ENCODE measurements at places on chromosomes 6 and 20.

GRCh38 chr6:12621754-12622153 lies 94.8 kb upstream of the PHACTR1 start:
- DNase-seq: no peak

GRCh38 chr6:46376562-46377061 lies 114.6 kb downstream of the RCAN2 start:
- no peak for DNase-seq

DNA sequence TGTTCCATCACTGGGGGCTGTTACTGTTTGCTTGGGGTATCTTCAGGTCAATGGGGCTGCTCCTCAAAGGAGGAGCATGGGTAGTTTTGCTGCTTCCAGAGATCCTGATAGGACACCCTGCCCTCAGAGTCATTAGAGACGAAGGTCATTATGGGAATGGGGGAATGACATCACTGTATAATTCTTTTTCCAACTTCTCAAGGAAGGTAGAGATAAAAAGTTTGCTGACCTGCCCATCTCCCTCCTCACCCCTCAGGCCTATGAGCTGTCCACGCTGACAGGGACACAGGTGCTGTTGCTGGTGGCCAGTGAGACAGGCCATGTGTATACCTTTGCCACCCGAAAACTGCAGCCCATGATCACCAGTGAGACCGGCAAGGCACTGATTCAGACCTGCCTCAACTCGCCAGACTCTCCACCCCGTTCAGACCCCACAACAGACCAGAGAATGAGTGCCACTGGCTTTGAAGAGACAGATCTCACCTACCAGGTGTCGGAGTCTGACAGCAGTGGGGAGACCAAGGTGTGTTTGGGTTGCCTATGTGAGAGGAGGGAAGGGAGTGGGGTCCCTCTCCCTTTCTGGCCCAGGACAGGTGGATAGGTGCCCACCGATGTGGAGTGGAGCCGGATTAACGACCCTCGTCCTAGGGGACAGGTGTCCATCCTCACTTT lies 2.7 kb downstream of the SRF start:
- no peak for DNase-seq

- DNase-seq: no peak
Measured at GRCh38 chr6:140316966-140317365, 942.5 kb upstream of the CITED2 start.

DNA sequence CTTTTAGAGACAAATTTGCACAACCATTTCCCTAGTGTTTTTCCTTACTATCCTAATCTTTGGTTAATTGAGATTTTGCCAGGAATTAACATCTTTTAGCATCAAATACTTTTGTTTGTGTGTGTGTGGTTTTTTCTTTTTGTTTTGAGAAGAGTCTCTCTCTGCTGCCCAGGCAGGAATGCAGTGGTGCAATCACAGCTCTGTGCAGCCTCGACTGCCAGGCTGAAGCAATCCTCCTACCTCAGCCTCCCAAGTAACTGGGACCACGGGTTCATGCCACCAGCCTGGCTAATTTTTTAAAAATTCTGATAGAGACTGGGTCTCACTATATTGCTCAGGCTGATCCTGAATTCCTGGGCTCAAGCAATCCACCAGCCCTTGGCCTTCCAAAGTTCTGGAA lies 28.5 kb downstream of the BAK1 start:
- DNase-seq: no peak

- no peak for DNase-seq
Measured at GRCh38 chr6:121901432-121901831, 466.0 kb downstream of the GJA1 start.

- DNase-seq: no peak
Measured at GRCh38 chr6:168133168-168133561, 54.2 kb upstream of the FRMD1 start.

DNA sequence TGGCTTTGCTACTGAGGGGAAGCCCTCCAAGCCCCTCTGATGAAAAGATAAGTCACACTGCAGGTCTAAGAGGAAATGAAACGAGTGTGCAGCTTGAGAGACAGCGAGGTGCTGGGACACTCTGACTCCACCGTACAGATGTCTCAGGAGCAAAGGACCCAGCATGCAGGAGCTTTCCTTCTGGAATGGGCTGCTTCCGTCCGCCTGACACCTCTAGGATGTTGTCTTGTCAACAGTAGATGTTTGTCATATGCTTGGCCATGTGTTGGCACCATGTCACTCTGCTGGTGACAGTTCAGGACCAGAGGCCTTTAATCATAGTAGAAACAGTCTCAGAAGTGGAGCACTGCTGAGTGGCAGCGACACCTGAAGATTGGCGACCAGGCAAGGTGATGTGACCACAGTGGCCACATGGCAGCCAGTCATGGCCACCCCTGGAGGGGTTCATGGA lies 46.7 kb downstream of the SLC24A3 start:
- no peak for DNase-seq

GRCh38 chr20:5835871-5836270 lies 85.7 kb downstream of the SHLD1 start:
- DNase-seq: no peak

DNA sequence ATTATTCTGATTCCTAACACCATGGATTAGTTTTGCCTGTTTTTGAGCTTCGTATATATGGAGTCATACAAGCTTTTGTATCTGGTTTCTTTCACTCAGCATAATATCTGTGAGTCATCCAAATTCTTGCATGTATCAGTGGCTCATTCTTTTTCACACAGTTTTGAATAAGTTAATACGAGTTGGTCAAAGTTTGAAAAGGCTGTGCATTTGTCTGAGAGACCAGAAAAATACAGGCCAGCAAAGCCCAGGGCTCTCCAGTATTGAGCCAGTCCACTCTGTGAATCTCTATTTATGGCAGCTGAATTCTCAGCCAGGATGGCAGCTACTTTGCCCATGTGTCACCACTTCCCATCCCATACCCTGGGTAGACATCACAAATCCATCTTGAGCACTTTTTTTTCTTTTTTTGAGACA lies 7.2 kb upstream of the CHMP4B start:
- DNase-seq: no peak

- DNase-seq: no peak
Measured at GRCh38 chr6:160378882-160379281, 30.7 kb downstream of the SLC22A3 start.

GRCh38 chr6:148868314-148868713 lies 121.5 kb downstream of the UST start:
- peak; percentile 36 for DNase-seq

DNA sequence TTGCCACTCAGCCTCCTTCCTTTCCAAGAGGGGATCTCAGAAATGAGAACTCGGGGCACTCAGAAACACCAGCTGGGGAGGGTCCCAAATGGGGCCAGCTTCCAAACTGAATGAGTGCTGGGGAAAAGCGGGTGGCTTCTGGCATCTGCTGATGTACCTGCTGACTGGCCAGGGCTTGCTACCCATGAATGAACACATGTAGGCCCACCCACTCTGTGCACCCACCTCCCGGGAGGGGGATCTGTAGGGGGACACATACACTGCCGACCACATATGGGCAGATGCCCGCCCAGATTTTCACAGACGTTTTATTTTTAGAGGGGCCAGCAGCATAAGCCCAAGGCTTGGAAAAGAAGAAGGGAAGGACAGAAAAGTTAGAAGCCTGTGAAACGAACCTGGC lies 231.9 kb upstream of the RNF24 start:
- no peak for DNase-seq

DNA sequence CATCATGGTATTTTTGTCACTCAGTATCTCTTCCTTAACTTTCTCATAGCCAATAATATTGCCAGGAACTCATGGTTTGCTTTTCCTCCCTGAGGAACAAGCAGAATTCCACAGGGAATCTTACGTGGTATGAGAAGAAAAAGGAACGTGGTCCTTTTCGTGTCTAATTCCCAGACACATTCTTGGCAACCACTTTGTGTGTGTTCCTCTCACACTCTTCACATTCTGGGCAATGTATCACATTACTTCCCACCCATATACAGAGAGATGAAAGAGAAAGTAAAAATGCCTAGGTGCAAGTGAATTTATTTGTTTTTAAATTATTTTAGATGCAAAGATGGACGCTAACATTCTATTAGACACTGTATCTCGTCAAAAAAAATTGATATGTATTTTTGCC lies 102.7 kb downstream of the PTPRK start:
- no peak for DNase-seq

DNA sequence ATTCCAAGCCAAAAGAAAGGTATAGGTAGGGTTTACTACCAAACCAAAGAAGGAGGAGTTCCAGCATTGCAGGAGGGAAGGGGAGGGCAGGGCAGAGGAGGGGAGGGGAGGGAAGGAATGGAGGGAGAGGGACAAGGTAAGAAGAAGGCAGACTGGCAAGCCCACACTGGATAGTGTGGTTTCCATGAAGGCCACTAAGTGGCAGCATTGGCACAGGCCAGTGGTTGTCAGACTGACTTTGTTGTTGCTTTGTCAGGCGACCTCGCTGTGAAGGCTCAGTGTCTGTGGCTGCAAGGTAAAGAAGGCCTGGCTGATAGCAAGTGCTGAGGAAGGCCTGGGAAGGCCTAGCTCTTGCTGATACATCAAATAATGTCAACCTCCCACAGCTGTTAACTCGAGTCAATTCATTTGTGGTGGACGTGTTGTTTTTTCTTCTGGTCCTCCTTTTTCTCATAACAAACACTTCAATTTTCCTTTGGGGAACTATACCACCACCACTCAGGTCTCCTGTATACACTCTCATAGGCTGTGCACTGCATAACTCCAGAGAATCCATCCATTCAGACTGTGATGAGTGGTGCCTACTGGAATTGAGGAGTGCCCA lies 7.7 kb upstream of the ZNF334 start:
- DNase-seq: peak; percentile 77

- no peak for DNase-seq
Measured at GRCh38 chr6:115287467-115287866, 773.2 kb downstream of the FRK start.

DNA sequence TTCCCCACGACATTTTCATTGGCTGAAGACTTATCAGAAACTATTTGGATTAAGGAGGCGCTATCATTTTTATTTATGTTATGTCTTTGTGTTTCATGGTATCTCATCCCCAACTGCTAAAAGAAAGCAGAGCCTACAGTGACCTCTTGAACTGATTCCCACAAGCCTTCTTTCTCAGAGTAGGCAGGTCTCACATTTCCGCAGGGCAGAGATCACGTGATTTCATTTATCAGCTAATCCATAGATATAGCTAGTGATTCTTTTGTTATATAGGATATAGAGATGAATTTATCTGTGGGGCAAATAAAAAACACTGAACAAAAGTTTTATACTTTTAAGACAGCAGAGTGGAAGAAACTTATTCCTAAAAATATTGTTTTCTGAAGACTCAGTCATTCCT lies 25.0 kb upstream of the POPDC3 start:
- no peak for DNase-seq

DNA sequence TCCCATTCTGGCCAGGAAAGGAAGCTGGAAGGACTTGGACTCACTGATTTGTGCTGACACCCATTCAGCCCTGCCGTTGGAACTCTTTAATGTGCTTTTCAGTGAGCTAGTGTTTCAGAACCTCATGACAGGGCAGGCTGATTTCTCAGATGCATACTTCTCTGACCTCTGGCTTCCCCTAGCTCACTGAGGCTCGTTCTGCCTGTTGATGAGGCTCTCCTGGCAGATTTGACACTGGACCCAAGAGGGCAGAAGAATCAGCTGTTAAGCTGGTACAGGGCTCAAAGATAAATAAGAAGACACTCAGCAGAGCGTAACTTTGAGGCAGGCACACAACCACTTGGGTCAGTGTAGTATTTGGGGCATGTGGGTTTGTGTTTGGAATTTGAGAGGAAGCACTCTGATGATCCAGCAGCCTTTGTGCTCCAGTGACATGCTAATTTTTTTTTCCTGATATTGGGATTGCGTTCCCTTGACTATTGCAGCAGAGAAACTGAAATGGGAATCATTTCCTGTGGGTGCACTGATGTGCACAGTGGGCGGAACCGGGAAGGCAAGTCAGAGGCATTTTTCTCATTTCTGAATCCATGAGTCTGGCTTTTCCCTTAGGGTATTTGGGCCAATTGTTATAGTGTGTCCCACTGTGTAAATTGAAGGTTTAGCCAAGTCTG lies 80.2 kb downstream of the CARMIL1 start:
- DNase-seq: no peak

- DNase-seq: peak; percentile 81
Measured at GRCh38 chr20:25865715-25866656, 169.3 kb upstream of the ZNF337 start.

DNA sequence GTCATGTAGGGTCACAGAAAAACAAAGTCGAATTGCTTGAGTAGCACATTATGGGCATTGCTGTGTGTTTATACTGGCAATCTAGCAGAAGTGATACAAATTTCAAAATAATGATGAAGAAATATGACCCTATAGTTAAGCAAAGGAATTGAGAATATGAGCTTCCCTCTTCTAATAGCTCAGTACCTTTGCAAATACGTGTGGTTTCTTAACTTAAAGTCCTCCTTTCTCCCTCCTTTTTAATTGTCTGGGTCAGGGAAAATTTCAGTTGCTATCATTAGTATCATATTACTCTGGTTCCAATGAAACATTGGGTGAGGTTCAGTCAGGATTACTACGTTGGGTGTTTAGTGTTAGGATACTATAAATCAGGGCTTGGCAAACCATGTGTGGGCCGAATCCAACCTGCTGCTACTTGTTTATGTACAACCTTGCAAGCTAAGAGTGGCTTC lies 166.8 kb upstream of the CARMIL1 start:
- no peak for DNase-seq

DNA sequence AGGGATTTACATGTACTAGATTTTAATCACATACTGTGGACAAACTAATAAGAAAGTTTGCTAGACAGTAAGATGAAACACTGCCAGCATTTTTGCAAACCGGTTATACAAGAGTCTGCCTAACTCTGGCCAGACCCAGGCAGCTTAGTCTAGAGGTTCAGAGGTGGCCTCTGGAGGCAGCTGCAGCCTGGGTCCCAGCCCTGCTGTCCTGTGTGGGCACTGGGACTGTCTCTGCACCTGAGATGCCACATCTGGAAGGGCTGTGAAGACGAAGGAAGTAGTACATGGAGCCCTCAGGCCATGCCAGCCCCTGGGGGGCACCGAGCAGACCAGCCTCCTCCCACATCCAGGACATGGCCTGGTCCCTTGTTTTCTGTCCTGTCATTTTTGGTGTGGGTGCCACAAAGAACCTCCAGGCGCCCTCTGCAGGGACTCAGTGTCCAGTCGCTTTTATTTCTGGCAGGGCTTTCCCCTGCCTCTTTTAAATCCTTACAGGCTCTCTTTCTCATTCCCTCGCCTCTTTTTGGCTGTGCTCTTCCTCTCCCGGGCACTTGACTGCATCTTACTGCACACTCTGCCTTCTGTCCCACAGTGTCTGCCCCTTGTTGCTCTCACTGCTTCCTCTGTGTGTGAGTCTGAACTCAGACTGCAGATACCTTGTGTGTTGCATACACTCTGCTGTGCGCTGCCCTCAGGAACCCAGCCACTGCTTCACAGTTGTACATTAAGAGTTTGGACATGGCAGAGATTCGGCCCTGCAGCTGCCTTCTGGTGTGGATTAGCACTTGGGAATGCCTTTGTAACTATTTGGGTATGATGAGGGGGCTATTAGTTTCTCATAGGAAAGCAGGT lies 216.7 kb downstream of the ZDHHC14 start:
- DNase-seq: peak; percentile 50

Measured in activated CD4-positive, alpha-beta T cell treated with anti-CD3 and anti-CD28 coated beads, Interleukin-2, Interleukin-6, amounts not matched to agents 100 ng/mL and 50 ng/mL, durations not matched to agents 16 hours and 8 hours (primary cell).